ENCODE measurements at places on chromosomes 1 and 21.

GRCh38 chr1:206005234-206005633 lies 2.0 kb upstream of the RAB7B start:
- DNase-seq, result no peak

DNA sequence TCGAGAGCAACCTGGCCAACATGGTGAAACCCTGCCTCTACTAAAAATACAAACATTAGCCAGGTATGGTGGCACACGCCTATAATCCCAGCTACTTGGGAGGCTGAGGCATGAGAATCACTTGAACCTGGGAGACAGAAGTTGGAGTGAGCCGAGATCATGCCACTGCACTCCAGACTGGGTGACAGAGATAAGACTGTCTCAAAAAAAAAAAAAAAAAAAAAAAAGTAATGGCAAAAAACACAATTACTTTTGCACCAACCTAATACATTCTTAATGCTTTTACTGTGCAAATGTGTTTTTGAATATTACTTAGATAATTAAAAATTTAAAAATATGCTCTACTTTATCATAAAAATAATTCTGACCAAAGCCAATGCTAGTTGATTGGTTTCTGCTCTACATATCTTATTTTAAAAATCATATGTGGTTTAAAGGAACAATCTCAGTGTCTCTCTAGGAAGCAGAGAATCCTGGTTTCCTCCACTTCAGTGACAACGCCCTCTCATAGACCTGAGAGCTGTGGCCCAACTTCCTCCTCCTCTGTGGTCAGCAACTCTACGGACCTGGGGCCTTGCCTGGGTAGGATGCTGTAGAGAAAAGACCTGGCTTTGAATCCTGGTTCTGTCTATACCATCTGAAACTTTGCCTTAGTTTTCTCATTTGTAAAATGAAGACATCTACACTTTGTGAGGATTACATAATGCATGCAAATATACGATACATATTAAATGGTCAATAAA lies 64.7 kb downstream of the TGFBR3 start:
- no peak for DNase-seq

- DNase-seq, result no peak
Observed at GRCh38 chr21:43933199-43933598, 68.2 kb downstream of the AGPAT3 start.

DNA sequence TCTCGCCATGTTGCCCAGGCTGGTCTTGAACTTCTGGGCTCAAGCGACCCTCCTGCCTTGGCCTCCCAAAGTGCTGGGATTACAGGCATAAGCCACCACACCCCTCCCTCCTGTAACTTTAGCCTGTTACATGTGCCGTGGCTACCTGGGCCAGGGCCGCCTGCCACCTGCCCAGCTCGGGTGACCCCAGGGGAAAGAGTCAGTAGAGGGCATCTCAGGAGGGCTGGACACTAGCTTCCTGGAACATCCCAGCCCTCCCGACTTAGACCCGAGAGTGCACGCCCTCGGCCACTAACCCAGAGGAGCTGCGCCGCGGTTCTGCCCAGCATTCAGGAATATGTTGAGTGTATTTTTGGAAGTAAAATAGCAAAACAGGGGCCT lies 40.4 kb upstream of the TMEM52 start:
- DNase-seq, result no peak

- DNase-seq, result no peak
Observed at GRCh38 chr1:68198752-68199151, 33.6 kb downstream of the WLS start.

DNA sequence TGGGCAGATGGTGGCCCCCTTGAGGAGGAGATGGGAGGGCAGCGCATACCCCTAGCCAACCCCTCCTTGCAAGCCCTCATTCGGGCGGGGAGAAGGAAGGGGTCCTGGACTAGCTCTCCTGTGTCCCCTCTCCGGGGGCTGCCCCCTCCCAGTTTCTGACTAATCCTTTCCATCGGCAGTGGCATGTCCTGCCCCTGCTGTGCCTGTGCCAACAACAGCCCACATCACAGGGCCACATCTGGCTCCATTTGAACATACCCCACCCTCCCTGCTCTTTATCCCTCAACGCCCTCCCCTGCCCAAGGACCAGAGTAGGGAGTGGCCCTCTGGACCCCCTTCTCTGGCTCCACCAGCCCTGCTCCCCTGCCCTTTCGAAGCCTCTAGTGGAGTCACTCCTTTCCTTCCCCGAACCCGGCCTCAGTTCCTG lies 11.0 kb upstream of the LMNA start:
- no peak for DNase-seq

- no peak for DNase-seq
Observed at GRCh38 chr21:35882791-35883240, 177.5 kb downstream of the SETD4 start.

DNA sequence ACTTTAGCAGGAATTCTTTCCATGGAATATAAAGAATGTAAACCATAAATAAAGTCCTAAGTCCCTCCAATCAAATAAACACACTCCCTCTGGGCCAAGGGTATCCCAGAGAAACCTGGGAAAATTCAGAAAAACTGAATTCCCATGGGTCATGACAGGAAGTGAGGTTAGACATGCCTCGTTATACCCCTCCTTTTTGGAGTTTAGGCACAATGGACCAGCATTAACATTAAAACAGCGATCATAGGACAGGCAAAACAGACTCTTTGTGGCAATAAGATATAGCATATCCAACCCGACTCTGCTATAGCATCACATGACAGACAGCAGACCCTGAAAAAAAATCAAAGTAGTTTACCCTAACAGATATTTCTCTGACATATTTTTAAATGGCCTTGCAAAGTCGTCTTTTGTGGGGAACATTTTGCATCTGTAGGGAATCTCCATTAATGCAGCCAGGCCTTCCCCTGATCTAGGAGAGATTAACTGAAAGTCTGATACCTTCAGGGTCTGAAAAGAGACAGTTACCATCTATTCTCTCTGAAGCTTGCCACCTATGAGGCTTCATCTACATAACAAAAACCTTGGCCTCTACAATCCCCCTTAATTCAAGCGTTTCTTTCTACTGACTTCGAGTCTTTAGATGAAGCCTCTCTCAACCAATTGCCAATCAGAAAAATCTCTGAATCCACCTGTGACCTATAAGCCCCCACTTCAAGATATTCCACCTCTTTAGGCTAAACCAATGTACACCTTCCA lies 143.0 kb upstream of the KCNK1 start:
- no peak for DNase-seq

DNA sequence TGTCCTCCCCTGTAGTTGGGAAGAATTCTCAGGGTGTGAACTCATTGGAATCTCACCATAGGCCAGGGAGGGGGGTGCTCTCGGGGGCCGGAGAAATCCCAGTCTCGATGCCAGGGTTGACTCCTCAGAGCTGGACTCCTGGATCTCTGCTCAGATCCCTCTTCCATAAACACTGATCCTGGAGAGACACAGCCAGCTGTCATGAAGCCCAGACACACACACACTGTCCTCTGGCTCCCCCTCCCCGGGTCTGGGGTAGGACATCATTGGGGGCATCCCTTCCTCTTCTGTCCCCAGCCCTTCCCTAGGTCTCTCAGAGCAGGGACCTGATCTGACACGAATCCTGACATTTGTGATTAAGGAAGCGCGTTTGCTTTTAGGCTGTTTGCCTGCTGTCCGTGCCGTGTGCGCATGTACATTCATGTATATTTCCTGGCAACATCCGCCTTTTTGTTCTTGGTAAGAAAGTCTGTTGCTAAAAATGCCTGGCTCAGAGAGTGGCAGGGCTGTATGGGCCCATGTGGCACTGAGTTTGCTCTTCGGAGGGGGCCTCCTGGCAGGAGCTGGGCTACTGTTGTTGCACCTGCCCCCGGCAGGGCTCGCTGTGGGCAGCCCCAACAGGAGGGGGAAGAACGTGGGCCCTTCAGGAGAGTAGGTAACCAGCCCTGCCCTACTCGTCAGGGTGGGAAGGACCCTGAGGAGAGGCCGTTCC lies 45.4 kb upstream of the SELENON start:
- DNase-seq, result no peak

DNA sequence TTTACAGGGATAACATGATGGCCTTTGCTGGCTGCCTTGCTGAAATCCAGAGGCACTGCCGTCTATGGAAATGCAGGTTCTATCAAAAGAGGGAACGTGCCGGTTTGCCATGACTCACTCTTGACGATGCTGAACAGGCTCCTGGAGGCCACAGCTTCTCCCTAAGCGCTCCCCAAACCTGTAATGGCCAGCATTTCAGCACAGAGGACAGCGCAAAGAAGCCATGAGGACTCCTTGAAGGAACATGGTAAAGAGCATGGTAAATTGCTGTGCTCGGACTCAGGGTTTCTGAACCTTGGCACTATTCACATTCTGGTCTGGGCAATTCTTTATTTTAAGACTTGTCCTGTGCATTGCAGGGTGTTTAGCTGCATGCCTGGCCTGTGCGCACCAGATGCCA lies 217.5 kb downstream of the CAMTA1 start:
- no peak for DNase-seq

- DNase-seq, result no peak
Observed at GRCh38 chr1:234980291-234980644, 148.4 kb downstream of the TOMM20 start.

DNA sequence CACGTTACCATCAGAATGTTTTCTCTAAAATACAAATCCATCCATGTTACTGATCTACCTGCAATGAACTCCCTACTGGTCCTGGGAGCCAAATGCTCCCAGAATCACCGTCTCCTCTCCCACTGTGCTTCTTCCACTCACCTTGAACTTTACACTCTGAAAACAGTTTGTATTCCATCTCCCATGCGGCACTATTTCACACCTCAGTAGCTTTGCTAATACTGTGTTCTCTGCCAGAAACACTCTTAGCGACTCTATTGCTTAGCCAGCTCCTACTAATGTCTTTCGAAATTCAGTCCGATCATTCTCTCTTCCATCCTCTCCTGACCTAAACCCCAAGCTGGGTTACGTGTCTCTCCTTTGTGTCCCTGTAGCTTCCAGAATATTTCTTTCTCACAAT lies 284.4 kb upstream of the DUSP10 start:
- no peak for DNase-seq

- no peak for DNase-seq
Observed at GRCh38 chr1:29975036-29975694, 738.8 kb downstream of the PTPRU start.

DNA sequence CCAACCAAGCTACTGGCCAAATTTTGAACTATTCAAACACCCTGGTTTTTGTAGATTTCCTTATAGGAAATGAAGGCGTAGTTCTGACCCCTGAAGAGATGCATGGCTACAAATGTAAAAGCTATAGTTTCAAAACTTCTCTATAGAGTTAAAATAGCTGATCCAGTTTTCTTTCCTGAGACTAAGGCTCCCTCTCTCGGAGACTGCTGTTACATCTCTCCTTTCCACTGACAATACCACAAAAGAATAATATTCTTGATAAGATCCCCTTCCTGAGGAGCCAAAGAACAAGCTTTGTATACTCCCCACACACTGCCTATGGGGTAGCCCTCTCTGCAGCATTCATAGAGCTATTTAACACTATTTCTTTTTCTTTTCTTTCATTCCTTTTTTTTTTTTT lies 6.7 kb upstream of the CFAP126 start:
- DNase-seq, result no peak

GRCh38 chr1:16155537-16156410 lies at the start of gene EPHA2:
EPHA2 (minus strand) TSS chr1:16156069; CDS start chr1:16155932, 137 bp downstream.
- DNase-seq, result no peak

DNA sequence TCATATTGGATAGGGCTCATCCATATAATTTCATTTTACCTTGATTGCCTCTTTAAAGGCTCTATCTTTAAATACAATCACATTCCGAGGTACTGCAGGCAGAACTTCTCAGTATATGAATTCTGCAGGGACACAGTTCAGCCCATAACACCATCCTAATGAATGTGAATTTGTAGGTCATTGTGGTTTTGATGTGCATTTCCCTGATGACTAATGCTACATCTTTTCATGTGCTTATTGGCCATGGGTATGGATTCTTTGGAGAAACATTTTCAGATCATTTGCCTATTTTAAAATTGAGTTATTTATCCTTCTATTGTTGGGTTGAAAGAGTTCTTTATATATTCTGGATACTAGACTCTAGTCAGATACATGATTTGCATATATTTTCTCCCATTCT lies 9.6 kb upstream of the RPS6KC1 start:
- no peak for DNase-seq

DNA sequence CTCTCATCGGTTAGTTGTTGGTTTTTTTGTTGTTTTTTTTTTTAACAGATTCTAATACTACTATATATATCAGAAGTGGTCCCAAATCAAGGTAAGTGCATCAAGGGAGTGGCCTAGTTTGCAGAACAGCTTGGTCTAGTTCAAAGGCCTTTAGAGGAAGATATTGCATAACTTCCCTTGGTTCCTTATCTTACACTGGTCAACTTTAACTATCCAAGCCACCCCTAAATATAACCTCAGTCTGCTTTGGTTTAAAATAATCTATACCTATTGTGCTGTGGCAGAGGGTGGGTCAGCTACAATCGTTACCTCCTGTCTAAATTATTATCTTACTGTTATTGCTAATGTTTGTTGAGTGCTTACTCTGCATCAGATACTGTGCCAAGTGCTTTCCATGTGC lies 6.9 kb downstream of the S100A12 start:
- DNase-seq, result no peak

DNA sequence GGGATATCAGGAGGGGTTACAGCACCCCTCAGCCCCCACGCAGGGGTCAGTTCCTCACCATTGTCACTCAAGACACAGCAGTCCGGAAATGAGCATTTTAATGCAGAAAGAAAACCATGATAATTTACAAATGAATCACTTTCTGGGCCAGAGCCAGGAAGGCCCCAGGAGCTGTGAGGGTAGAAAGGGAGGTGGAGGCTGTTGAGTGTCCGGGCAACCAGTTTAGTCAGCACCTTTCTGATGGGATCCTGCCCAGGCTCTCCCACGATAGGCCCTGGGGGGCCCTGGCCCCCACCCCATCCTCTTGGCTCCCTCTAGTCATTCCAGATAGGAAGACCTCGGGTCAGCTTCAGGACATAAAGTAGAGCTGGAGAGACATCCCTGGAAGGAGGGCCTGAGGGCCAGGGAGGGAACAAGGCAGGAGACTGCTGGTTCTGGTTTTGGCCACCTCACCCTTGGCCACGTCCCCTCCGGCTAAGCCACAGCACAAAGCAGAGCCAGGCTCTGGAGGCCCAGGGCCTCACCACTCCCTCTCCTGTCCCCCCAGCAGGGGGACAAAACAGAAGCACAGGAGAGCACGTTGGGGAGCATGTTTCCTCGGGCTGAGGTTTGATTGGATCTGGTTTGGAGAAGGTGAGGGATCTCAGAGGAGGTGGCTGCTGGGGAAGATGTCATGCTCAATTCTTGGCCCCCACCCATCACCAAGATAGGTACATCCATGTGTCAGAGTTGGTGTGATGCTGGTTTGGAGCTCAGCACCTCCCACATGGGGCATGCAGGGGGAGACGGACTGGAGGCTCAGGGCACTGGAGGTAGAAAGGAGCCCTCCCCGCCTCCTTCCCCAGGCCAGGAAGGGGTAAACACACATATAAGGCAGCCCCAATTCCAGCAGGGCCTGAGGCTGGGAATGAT lies 20.6 kb downstream of the ETNK2 start:
- DNase-seq, result no peak
